Mesothelial cell of epicardium (in vitro differentiated cells): ENCODE measurements at places on chromosomes 12 and 14. TPM values are rescaled to one million over a fixed set of nuclear protein-coding genes. Genes with fewer than 3 reads are reported as not detected.

DNA sequence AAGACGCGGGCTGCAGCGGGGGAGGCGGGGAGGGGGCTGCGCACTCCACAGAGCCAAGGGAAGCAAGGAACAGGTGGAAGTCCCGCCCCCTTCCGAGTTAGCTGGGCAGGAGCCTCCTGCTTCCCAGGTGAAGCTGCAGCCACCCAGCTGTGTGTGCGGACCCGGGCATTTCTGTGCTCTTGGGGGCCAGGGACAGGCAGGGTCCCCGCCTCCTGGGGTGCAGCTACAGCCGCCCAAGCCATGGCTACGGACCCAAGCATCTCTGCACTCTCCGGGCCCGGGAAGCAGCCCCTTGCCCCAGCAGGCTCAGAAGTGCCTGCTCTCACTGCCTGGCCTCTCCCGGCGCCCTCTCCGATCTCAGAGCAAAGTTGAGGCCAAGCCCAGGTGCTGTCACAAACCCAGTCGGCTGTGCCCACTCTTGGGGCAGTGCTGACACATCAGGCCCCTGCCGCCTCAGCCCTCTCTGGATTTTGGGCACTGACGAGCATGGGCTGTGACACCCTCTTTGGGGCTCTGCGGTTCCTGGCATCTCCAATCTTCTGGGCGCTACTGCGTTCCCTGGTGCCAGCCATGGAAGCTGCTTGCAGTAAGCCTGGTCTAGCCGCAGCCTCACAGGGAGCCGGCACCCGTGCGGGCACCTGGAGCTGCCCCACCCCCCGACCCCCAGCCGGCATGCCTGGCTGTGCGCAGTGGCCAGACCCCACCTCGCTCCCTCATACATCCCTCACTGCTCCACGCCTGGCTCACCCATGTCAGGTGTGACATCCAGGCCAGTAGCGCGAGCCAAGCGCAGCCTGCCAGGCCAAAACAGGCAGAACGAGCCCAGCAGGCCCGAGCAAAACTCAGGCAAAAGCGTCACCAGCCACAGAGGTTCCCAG, 8.5 kb upstream of the MGAT4C start:
- H3K27me3 ChIP-seq, result peaks cover 2% of the 10 kb centered on the region
- H3K4me3 ChIP-seq, result peak overlapping the region; percentile 60
- peak; percentile 19 for DNase-seq
- no peak overlapping the region for H3K27ac ChIP-seq
- H3K36me3 ChIP-seq, result no peaks in the 10 kb centered on the region
- H3K4me1 ChIP-seq, result peaks cover 6% of the 10 kb centered on the region

DNA sequence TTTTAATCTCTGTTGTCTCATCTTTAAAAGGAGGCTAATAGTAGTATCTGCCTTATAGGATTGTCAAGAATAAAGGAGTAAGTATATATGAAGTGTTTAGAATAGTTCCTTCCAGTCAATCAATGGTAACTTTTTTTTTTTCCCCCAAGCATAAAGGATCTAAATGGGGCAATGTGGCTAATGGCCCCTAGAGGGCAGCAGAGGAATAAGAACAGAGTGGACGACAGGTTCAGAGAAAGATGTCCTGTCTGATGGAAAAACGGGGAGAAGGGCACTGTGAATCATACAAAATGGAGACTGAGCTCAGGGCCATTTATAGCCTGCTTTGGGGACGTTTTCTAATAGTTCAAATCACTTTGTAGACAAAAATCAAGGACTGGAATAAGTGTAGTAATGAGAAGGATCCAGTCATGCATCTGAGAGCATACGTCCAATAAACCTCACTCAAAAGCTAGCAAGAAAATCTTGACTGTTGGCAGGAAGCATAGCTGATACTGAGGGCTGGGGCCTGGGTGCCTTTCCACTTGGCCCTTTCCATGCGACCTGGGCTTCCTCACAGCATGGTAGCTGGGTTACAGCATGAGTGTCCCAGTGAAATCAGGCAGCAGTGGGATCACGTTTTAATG, 51.3 kb downstream of the IFNG-AS1 start:
- H3K36me3 ChIP-seq, result no peaks in the 10 kb centered on the region
- H3K4me3 ChIP-seq, result no peak overlapping the region
- H3K4me1 ChIP-seq, result peaks cover 18% of the 10 kb centered on the region
- no peak overlapping the region for H3K27ac ChIP-seq
- DNase-seq, result no peak
- no peaks in the 10 kb centered on the region for H3K27me3 ChIP-seq

FLRT2 gene
- 143 to 150 TPM (median 148 TPM) in 3 replicates for total RNA-seq

MIP gene
- not detected in 3 replicates for total RNA-seq

BTG1 gene
- 68.1 to 71.5 TPM (median 71.0 TPM) in 3 replicates for total RNA-seq

DNA sequence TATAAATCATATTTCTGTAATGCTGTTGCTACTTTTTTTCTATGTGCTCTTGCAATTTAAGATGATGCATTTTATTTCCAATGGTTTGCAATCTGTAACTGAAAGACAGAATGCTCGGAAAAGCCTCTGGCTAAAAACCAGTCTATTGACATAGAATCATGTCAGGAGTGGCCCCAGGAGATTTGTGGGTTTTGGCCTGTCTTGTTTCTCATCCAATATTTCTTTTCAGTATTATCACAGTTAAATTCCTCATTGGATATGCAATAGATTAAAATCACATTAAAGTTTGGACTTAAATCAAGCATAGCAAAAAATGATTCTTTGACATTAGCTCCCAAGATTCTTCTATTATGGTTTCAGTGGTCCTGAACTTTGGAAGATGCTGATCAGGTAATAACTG, 19.1 kb upstream of the SLC38A2 start:
- no peak for DNase-seq
- H3K36me3 ChIP-seq, result peaks cover 3% of the 10 kb centered on the region
- no peak overlapping the region for H3K27ac ChIP-seq
- H3K4me3 ChIP-seq, result no peak overlapping the region
- no peaks in the 10 kb centered on the region for H3K27me3 ChIP-seq
- H3K4me1 ChIP-seq, result peaks cover 35% of the 10 kb centered on the region

DNA sequence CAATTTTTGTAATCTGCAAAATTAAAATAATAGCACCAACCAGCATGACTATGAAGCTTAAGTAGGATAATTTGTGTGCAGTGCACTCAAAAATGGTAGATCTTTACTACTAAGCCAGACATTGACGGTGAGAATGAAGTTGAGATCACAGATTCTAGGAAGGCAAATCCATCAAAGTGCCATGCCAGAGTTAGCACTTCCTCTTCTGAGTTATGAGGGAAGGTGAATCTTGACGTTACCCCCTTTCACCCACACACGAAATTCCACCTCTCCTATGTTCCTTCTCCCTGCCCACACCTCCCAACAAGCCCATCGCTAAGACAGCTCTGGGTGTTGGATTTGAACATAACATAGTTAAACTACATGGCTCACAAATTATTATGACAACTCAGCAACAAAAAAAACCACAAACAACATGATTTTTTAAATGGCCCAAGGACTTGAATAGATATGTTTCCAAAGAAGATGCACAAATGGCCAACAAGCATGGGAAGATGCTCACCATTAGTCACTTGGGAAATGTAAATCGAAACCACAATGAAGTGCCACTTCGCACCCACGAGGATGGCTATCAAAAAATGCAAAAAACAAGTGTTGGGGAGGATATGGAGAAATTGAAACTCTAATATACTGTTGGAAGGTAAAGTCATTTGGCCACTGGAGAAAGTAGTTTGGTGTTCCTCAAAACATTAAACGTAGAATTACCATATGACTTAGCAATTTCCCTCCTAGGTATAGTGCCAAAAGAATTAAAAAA, 119.3 kb upstream of the RAP1B start:
- no peaks in the 10 kb centered on the region for H3K27me3 ChIP-seq
- H3K36me3 ChIP-seq, result no peaks in the 10 kb centered on the region
- H3K27ac ChIP-seq, result no peak overlapping the region
- no peak overlapping the region for H3K4me3 ChIP-seq
- peaks cover 29% of the 10 kb centered on the region for H3K4me1 ChIP-seq

DNA sequence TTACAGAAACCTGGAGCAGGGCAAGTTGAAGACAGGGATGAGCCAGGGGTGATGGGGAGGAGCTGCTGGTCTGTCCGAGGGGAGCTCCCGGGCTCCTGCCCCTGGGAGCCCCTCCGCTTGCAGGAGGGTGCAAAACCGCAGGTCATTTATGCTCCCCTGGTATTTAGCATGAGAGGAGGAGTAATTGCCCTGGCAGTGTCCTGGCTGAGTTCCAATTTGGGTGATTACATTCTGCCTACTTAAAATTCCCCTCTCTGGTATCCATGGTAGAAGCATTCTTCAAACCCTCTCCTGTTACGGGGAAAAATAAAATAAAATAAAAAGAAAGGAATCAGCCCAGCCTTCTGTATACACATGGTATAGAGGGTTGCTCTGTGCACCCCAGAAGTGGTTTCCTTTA, 61.7 kb upstream of the VRK1 start:
- no peak overlapping the region for H3K27ac ChIP-seq
- DNase-seq, result no peak
